PC-9 (cell line): ENCODE measurements at places on chromosomes 6 and 20. TPM values are rescaled to one million over a fixed set of nuclear protein-coding genes. Genes with fewer than 3 reads are reported as not detected.
A peak's percentile ranks its signal among the peaks of the same experiment; 100 is the strongest.

DNA sequence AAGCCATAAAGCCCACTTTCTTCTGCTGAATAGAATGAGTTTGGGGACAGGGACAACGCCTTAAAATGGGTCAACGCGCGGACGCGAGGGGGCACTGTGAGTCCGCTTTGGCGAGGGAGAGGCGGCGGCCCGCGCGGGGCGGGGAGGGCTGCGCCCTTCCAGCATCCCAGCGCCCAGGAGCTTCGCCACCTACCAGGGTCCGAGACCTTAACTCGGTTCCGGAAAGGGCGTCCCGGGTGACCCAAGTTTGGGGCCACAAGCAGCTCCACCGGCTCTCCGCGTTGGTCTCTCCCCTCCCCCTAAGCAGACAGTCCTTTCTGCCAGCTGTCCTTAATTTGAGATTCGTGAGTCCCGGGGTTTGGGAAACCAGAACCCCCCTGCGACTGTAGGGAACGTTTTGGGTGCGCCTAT is 1.8 kb upstream of the SAMD5 start:
- no peak for DNase-seq

DNA sequence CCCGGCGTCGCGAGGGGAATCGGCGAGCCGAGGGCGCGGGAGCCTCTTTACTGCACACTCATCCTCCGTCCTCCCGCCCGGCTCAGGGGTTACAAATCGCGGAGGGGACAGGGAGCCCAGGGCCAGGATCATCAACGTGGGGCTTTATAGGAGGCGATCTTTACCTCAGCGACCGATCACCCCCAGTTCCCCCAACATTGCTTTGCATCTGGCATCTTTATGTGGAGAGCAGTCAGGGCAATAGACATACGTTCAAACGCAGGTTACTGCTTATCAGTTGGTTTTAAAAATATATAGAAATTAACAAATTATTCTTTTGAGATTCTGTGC is 634 bp downstream of the HSF2 start:
- no peak for DNase-seq

The NFATC2 gene
- 6.3 and 6.8 TPM in 2 replicates for total RNA-seq

The GABRR1 gene
- not detected in 2 replicates for total RNA-seq

GRCh38 chr6:10190042-10190441 is 224.8 kb downstream of the TFAP2A start:
- no peak for DNase-seq

GRCh38 chr6:125393449-125393858 is 91.7 kb upstream of the HDDC2 start:
- DNase-seq = no peak

DNA sequence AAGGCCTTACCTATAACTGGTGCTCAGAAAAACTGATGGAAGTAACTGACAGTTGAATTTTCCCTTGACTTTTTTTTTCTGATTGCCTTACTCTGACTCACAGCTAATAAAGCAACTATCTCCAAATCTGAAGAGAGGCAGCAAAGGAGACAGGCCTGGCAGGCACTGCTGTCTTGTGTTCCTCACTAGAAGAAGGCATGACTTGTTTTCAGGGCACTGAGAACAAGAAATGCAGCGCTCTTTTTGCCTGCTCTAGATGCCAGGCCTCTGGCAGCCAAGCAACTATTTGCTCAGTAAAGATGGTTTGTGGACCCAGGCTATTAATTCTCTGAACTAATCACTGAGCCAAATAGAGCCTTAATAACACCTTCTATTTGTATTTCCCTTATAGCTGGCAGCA is 155.1 kb downstream of the PRDM13 start:
- DNase-seq = no peak

The SPTLC3 gene
- 8.5 and 10.7 TPM in 2 replicates for total RNA-seq

The CGAS gene
- total RNA-seq = 25.5 and 26.1 TPM in 2 replicates

DNA sequence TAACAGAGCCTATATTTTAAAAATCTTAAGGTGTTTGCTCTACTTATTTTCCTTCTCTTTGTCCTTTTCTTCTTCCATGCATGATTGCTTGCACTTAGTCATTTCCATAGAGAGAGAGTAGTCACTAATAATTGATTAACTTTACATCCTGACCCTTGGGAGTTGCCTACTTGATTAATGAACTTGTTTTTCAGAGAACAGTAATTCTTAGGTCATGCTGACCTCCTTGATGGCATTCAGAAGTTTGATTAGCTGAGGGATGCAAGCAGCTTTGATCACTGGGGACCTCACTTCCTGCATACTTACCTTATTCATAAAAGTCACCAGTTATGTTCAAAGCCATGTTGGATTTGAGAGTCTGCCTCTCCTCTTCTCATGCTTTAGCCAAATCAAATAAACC is 715.6 kb upstream of the ID4 start:
- DNase-seq = no peak

DNA sequence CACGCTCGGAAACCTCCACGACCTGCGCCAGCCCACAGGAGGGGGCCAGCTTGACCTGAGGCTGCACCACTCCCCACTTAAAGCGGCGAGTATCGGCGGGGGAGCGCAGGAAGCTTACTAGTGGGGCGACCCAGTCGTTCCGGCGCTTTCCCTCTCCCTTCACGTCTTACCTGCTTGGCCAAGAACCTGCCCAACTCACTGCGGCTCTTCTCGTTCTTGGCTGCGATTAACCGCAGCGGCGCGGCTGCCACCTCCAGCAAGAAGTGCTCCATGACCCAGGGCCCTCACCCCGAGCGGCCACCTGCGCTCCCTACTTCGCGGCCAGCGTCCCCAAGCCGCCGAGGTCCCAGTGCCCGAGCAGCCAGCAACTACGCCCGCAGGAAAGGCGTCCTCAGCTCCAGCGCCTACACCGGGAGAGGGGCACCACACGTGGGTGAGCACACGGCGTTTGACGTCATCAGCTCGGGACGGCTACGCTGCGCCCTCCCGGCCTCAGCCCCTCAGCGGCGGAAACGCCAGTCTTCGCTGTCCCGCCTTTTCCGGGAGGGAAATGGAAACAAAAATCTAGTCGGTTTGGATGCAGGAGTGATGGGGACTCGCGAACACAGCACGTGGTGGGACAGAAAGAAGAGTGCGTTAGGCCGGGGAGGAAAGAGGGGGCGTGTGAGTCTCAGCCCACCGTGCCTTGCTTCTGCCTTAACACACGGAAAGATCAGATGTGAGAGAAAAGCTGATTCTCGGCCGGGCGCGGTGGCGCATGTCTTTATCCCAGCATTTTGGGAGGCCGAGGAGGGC is at the start of gene MDN1:
Gene MDN1, minus strand, starts transcription at position 459 of the 795 bp plus-strand sequence. Its CDS starts 187 bp downstream, at position 272.
- peak; percentile 86 for DNase-seq
